SHP77 treated with DMSO at 0.1 percent for 48 hours (cell line): ENCODE measurements at places on chromosomes 4 and X.
A peak's percentile ranks its signal among the peaks of the same experiment; 100 is the strongest.

DNA sequence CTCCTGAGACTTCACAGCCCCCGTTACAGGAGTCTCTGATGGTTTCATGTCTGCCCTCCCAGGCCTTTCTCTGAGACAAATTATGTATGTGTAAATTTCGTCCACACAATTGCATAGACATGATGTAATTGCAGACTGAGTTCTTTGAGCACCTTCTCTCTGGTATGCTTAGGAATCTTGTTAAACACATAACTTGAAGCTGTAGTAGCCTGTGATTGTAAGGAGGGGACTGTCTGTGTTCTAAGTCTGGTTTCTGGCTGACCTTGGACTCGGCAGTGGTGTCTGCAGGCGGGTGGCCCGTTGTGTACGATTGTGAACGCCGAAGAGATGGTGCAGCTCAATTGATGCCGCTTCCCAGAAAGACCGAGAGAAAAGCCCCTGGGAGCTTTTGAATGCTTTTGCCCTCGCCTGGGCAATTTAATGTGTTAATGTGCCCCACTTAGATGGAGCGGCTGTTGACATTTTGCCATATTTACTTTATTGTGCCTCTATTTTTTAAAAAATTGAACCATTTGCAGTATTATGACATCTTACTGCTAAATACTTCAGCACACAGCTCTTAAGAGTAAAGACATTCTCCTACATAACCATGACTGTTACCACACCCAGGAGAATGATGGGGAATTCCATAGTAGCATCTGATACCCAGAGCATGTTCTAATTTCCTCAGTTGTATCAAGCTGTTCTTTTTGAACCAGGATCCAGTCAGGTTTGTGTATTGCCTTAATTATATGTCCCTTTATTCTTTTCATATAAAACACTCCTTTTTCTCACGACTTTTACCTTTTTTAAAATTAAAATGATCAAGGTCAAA, 58.4 kb upstream of the TADA2B start:
- no peak for DNase-seq

DNA sequence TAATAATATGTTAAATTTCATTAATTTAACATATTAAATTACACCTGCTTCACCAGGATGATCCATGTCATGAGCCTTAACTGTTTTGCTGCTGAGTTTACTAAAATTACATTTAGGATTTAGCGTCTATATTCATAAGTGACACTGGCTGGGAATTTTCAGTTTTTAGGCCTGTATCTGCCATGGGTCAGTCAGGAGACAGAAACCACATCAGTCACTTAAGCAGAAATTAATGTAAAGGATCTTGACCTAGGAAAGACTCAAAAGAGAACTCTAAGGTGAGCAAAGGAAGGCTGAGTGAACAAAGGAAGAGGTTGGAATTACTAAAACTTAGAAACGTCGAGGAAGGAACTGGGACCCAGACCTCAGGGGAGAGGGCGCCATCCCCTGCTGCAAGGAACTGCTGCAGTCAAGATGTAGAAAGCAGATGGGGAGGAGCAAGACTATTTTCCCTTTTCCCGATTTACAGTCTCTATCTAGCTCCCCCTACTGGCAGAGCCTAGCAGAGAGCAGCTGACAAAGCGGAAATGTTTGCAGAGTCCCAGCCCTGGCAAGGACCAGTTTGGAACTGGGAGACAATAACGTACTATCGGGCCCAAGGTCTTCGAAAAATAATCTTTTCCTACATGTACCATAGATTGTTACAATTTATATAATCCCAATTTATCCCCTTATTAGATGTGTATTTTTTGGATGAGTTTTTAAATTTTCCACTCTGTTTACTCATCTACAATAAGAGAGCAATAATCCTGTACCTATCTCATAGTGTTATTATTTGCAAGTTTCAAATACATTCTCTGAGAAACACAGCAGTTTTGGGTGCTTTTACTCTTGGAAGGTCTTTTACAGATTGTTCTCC, 22.6 kb upstream of the RBBP7 start:
- DNase-seq: peak; percentile 27

GRCh38 chr4:78331965-78332364, 219.6 kb upstream of the ANXA3 start:
- DNase-seq: no peak

DNA sequence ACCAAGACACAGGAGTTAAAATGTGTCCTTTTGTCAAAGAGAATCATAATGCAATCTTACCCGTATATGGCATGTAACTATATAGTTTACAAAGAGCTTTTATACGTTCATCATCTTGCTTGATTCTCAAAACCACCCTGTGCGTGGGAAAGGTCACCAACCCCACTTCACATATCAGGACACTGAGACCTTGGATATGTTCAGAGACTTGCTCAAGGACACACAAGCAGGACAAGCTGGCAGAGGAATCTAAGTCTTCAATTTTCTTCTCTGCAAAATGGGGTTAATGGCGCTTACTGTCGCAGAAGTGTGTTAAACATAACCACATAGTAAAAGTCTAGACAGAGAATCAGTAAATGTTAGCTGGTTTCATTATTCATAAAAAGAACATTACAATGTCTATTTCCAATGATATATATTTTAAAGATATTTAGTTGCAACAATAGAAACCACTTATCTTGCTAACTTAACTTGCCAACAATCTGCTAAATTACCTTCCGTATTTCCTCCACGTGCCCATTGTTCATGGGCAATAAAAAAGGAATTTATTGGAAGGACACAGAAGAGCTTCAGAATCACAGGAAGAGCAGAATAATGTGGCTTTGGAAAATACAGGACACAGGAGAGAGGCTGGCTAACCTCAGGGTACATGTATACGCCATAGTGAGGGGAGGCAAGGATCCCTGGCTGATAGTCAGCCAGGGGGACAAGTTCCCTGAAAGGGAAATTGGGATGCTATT, 64.6 kb upstream of the TAPT1 start:
- no peak for DNase-seq

DNA sequence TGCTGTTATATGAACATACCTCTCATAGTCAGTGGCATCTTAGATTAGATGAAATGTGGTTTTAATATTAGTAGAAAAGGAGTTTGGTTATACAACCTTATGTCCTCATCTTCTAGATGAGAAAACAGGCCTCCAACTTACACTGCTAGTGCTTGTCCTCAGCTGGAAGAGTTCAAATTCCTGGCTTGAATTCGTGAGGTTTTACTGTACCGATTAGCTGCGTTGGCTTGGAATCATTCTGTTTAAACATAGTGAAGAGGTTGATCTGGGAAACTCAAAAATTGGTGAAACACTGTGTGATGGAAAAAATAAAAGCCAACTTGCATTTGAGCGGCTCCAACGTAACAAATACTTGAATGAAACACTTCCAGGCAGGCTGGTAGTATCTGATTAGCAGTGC, 81.0 kb downstream of the LNX1 start:
- no peak for DNase-seq

GRCh38 chr4:8090312-8090711, 68.3 kb downstream of the ABLIM2 start:
- DNase-seq: no peak

DNA sequence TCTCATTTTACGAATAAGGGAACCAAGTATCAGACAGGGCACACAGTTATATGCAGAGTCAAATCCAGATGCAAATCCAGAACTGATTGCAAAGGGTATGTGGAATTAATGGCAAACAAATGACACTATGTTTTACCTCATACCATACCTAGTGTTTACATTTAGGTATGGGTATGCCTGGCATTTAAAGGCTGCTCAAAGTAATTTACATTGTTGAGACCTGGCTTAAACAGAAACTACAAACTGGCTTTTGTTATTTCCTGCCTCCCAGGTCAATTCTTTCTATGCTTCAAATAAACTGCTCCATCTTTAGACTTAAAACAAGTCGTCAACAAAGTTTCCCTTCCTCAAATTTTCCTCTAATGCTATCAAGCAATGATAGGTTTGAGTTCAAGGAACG, 33.7 kb downstream of the ANKRD17 start:
- DNase-seq: no peak

- DNase-seq: no peak
Observed at GRCh38 chr4:118282692-118283091, 70.1 kb downstream of the PRSS12 start.

DNA sequence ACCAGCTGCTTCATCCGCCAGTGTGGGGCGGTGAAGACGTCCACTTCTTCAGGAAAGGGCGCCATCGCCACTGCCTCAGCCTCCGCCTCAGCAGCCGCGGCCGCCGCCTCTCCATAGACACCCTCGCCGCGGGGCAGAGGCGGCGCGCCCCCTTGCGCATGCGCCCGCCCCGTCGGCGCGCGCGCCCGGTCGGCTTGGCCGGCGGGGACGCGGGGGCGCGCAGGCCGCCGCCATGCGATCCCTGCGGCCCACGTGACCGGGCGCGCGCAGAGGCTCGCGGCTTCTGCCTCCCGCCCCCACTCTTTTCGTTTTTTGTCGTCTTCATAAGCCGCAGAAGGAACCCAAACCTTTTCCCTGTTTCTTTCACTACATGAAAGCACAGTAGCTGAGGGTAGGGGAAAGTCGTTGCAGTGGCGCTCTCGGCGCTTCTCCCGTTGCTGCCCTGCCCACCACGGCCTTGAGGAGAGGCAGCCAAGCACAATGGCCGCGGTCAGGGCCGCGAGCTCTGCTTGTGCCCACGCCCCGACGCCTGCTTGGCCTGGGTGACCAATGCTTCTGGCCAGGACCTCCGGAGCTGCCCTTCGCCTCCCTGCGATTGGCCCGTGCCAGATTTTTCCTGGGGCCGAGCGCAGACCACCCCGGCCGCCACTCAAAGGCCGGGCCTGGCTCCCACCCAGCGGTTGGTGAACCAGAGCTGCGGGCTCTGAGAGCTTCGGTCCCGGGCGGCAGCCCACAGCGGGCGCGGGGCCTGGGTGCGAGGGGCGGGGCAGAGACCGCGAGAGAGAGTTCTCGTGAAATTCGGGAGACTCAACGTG, at the start of gene FBXL5:
TSS of gene FBXL5 (minus strand) at position 135 of the 815 bp plus-strand sequence. CDS start at position 65, 70 bp downstream.
- DNase-seq: no peak

DNA sequence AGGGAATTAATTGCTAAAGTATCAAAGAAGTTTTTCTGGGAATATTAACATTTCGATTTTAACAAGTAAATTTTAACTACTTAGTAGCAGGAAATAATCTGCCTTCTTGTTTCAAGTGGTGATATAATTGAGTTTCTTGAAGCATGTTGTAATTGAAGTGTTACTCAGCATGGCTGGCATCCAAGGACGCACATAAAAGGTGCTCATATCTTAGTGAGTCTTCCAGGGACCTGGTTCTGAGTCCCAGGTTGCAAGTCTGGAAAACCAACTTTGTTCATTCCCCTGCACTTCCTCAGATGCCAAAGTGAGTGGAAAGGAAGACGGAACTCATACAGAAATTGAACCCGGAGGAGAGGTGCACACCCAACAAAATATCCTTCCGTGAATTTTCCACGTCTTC, 399.6 kb downstream of the NLGN4X start:
- DNase-seq: no peak

DNA sequence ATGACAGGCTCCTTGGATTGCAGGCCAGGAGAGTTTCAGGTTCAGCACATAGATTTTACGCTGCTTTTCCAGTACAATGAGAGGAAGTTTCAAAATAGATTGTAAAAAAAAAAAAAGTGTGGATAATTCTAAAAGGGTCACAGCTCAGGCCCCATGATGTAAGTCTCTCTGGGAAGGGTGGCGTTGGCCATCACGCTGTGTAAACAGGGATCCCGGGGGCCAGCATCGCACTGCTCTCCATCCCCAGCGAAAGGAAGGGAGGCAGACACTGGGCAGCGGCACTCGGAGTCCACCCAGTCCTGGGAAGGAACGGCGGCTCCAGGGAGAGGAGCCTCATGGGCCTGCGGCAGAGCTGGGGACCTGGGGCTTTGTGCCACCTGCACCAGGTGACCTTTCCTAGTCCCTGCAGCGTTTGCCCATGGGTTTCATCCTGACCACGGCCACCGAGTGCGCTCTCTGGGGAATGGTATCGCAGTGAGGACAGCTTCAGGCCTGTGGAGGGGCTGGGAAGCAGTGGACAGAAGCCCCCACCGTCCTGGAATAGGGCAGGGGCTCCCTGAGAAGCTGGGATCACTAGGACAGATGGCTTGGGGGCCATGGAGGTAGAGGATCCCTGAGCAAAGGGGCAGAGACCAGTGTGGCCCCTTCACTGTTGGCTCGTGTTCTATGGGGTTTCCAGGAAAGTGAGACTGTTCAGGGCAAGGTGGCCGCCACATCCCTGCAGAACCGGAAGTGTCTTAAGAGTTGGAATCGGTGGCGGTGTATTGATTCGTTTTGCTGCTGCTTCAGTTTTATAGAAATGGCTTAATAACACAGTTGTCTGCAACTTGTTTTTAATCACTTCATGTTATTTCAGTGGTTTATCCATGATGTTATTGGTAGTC, 38.9 kb downstream of the RGS12 start:
- no peak for DNase-seq

GRCh38 chrX:50054147-50054546, 131.8 kb downstream of the CLCN5 start:
- no peak for DNase-seq

DNA sequence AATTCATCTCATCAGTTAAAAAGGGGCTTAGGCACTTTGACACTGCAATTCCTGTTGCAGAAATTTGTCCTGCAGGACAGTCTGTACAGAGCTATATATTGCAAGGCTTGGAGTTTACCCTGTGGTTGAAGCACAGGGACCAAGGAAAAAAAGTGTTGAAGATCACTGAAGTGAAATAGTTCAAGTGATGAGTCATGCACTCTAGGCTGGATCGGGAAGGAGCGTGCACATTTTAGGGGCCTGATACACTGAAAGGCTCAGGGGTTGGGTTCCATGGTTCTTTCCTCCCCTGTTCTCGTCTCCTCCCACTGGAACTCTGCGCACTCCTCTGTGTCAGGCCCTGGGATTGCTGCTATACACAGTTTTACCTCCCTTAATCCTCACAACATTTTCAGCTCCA, 104.9 kb upstream of the ARMCX2 start:
- DNase-seq: no peak

GRCh38 chrX:37894725-37895124, 47.4 kb upstream of the DYNLT3 start:
- no peak for DNase-seq

DNA sequence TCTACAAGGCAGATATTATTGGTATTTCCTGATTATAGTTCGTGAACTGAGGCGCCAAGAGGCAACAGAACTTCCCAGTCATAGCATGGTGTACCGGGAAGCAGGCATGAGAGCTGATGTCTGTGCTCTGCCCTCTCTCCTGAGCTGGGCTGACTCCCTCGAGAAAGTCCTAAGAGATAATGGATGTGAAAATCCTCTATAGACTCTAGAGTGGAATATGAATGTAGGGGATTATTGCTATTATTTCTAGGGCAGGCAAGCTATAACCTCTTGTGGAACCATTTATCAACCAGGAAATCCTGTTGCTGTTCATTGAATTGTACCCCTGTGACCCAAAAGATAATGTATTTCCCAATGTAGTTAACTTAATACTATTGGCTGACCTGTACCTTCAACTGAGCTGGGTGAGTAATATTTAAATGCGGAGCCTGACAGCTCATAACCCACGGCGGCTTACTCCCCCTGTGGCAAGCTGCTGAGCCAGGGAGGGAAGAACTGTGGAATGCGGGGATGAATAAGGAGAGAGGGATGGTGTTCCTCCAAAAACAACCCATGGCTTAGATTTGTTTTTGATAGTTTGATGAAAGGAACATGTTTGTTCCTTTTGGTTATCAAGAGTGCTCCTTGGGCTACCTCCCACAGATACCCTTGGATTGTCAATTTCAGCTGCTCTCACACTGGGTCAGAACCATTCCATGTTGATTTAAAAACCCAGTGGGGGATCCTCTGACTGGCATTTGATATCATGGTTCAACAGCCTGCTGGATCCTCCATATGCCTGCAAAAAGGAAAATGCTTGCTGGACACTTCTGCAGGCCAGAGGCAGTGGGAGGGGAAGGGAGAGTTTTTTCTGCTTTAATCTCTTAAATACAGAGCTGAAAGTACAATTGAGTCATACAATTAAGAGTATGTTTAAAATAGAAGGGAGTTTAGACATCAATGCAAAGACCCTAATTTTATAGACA, 339.0 kb upstream of the BOD1L1 start:
- no peak for DNase-seq
